ENCODE measurements at places on chromosomes 2 and 18.

DNA sequence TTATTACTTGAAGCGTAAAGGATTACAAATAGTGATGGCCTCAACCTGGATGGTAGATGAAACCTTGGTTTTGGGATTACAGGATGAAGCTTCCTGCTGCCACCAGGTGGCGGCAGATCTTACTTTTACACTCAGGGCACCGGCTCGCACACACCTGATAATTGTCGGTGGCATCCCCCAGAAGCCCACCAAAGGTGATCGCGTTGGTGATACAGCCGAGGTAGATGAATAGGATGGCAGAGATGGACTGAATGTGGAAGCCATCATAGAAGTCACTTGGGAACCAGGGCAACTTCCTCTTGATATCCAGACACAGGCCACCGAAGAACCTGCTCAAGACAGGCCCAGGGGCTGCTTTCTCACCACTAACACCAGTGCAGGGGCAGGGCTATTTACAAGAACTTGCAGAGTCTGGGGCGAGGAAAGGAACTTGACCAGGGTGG is 51.8 kb downstream of the MTHFD2 start:
- DNase-seq: peak; percentile 25

- DNase-seq: no peak
These were observed 130.1 kb downstream of the MBP start for GRCh38 chr18:77002496-77002895.

GRCh38 chr2:215948051-215948450 is 65.3 kb downstream of the MREG start:
- DNase-seq: no peak

GRCh38 chr2:77602771-77603170 is 80.6 kb upstream of the LRRTM4 start:
- DNase-seq: no peak

GRCh38 chr2:133044556-133044955 is 374.6 kb upstream of the LYPD1 start:
- DNase-seq: no peak
